ENCODE measurements at places on chromosomes 4 and X.

- DNase-seq: no peak
Measured at GRCh38 chr4:124478470-124478869, 234.1 kb downstream of the ANKRD50 start.

DNA sequence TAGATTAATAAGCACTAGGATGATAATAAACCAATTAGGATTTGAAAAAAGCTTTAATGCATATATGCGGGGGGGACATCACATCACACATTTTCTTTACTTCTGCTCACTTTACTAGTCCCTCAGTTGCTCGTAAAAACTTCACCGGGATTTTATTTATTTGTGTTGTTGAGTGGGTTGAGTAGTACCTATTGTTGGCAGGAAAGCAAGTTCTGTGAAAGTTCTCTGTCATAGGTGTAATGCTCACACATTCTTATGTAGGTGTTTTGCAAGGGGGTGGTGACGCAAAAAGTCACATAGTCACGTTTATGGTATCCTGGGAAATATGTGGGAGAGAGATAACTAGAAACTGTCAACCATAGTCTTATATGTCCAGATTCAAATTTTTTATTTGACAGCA lies 65.3 kb downstream of the PDLIM5 start:
- no peak for DNase-seq

GRCh38 chr4:20249333-20249732 lies 2.4 kb upstream of the SLIT2 start:
- DNase-seq: no peak

DNA sequence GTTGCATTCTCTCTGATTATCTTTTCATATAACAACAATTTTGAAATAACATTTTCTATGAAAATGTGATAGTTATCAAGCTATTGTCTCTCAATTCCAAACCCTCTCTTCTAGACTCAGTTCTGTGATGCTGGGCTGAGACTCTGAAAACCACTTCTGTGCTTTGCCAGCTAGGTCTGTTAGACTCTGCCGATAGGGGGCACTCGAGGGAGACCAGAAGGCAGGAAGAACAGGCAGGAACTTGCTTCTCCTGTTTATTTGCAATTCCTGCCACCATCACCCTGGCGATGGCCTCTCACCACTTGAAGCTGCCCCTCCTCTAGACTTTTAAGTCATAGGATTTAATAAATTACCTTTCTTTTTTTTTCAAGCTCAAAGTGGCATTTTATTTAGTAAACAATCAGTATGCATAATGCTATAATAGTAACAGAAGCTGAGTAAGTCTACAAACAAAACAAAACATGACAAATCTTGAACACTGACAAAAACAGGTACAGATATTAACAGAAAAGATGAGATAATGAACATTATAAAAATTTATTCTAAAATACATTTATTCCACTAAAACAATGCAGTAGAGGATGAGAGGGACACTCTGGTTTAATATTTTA lies 49.7 kb downstream of the RASL11B start:
- DNase-seq: peak; percentile 85

DNA sequence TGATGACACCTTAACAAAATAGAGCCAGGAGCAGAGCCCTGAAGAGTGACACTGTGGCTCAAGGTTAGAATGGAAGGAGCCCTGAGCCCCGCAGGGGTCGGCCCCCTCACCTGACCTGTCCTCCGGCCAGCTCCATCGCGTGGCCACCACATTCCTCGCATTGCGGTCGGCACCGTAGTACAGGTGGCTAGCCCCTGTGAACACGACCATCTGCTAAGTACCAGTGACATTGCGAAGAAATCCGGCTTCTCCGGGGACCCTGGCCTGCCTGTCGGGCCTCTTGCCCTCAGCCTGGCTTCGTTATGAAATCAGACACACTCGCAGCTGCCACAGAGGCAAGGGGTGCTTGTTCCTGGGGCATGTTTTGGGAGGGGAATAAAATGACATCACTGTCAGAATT lies 179.0 kb downstream of the AFAP1 start:
- no peak for DNase-seq

DNA sequence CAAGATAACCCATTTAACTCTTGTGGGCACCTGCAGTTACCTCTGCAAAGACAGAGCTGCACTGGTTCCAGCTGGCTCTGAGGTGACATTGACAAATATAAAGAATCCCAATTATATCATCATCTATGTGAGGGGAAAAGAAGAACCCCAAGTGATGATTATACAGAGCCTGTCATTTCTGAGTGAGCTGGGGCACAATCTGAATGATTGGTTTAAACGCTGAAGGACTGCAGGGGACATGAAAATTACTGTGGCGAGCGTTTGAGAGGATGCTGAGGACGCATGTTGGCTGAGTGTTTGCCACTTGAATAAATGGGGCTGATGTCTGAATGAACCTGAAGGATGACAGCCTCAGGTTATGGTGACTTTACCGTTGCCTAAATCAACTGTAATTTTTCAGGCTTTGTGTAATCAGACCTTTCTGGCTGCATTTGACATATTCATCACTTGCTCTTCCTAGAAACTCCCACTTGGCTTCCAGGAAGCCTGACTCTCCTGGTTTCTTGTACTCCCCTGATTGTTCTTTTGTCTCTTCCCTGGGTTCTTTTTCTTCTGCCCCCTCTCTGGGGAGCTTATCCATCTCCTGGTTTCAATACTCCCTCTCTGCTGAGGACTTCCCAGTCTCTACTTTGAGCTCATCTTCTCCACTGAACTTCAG lies 4.1 kb upstream of the HSD17B10 start:
- no peak for DNase-seq

DNA sequence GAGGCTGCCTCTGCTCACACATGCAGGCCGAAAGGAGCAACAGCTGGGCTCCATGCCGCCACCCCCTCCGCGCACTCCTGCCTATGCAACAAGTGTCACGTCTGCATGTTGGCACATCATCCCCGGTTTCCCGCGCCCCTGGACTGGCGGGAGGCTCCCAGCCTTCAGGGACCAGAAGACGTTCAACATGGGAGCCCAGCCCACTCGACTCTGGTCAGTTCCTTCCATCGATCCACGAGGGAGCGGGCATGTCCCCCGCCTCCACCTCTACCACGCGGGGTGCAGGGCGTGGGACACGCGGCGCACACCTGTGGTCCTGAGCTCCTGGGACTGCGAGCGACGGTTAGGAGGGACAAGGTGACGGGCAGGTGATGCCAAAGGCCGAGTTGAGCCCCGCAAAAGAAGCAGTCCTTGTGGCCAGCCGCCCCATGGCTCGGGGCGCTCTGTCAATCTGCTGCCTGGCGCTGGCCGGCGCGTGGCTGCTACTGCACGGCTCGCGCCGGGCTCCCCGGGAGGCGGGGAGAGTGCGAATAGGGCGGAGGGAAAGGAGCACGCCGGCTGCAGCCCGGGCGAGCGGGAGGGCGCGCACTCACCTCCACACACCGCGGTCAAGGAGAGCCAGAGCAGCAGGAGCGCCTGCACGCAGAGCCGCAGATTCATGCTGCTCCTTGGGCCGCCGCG lies 645 bp downstream of the APLN start:
- peak; percentile 66 for DNase-seq

DNA sequence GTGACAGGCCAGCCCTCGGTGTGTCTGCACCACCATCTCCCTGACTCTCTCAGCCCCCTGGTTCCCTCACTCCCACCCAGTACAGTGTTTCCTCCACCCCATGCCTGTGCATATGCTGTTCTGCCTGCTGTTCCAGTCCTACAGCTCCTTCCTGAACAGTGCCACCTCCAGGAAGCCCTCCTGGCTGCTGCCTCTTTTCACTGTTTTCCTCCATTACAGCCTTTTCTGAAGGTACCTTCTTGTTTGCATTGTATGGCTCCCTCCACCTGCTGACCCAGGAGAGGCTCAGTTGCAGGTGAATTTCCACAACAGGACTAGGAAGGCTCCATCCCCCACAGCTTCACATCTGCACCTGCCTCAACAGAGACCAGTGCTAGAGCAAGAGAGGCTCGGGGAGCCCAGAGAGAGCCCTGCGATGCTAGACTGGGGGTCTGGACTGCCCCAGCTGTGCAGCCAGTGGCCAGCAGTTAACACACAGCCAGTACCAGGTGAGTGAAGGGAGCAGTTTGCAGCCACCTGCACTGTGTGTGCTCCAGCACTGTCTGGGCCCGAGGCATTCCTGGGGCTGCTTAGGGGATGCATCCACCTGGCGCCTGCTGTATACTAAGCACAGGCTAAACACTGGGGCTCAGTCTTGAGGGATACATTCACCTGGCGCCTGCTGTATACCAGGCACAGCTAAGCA lies 92.0 kb downstream of the ADRA2C start:
- no peak for DNase-seq

DNA sequence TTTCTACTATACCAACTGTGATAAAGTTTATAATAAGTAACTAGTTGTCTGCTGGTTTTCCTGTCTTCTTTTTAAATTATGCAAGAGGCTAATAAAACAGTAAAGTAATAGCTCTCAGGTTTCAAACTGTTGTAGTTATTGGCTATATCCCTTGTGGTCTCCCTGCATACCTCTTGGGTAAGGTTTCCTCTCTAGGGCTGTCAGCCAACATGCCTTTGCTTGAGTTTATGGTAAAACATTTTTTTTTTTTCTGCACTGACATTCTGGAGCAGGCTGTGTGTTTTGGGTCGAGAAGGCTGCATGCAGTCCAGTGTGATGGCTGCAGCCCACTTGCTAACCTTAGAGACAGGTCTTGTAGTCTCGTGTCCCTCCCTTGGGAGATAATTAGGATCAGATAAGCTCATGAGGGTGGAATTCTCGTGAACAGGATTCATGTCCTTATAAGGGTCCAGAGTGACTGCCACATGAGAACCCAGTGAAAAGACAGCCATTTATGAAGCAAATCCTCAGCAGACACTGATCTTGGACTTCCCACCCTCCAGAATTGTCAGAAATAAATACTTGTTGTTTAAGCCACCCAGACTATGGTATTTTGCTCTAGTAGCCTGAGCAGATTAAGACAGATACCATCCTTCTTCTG lies 831.2 kb downstream of the CCSER1 start:
- DNase-seq: no peak

DNA sequence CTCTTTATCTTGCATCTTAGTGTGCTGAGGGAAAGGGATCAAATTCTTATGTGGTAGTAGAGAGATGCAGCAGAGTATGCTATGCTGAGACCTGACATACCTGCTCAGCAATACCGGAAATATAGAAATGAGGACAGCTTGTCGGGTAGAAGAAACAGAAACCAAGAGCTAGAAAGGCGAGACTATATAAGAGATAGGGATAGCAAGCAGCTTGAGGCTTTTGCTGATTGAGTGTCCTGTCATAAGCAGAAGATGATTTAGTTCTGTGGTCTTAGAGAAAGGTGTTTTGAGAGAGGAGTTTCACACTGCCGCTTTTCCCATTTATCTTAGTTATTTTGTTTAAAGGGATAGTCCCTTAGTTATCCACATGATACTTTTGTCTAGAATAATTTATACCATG lies 31.7 kb downstream of the USP9X start:
- no peak for DNase-seq

GRCh38 chrX:105460376-105460775 lies 239.9 kb upstream of the TEX13A start:
- no peak for DNase-seq

GRCh38 chrX:139801397-139801813 lies 93.4 kb upstream of the MCF2 start:
- no peak for DNase-seq

GRCh38 chr4:105588252-105588651 lies 35.8 kb downstream of the ARHGEF38 start:
- DNase-seq: no peak

DNA sequence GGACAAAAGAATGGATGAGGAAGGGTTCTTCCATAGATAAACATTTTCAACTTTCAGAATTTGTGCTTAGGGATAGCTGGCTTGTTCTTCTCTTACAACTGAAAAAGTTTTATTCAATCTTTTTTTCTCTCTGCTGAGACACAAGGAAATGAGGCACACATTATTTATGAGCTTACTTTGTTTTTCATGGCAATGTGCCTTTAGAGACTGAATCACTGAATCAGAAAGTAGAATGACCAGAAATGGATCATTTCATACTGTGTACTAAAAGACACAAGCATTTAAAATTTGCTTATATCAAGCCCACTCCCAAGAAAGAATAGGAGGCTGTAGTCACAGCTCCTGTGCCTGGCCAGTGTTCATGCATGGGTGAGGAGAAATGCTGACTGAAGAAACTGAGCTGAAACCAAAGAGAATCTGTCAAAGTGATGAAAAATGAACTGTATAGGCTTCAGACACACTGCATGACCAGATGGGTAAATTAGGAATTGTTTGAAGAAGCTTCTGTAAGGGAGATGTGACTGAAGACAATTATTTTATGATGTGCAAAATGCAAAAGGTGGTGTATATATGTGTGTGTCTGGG lies 413.8 kb downstream of the RAPGEF2 start:
- no peak for DNase-seq

- no peak for DNase-seq
Measured at GRCh38 chr4:1567519-1567807, 116.7 kb downstream of the FAM53A start.

DNA sequence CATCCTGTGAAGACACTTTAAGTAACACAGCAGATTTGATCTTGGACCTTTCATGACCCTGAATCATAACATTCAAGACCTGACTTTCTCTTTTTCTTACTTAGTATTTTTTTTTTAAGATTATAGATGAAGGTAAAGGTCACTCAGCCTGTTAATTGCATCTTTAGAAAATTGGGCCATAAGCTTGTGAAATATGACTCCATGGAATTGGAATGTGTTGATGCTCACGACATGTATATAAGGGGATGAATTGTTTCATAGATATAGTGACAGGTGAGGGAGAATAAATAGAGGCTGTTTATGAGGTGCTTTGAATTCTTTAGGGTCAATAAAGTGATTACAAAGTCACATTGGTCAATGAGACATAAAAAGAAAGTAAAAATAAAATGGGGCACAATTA lies 27.7 kb upstream of the HS3ST1 start:
- no peak for DNase-seq

GRCh38 chr4:59553063-59553720 lies 1646.9 kb upstream of the ADGRL3 start:
- DNase-seq: no peak

- DNase-seq: no peak
Measured at GRCh38 chr4:186514271-186514950, 41.0 kb downstream of the MTNR1A start.

DNA sequence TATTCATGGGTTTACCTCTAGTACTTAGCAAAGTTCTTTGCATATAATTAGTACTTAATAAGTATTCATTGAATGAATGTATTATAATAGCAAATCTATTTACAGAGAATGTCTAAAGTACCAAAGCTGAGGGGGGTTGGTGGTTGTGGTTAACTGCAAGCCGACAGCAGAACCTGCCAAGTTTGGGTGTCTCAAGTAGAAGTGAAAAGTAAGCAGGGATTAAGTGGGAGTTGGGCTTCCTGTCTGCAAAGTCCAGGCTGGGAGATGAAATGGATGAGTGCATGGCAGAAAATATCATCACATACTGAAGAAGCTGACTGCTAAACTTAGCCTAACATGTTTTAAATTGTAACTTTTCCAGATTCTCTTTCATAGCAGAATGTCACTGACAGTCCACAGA lies 169.6 kb downstream of the CAMK2D start:
- no peak for DNase-seq

GRCh38 chrX:14546190-14546589 lies 16.9 kb downstream of the GLRA2 start:
- no peak for DNase-seq

DNA sequence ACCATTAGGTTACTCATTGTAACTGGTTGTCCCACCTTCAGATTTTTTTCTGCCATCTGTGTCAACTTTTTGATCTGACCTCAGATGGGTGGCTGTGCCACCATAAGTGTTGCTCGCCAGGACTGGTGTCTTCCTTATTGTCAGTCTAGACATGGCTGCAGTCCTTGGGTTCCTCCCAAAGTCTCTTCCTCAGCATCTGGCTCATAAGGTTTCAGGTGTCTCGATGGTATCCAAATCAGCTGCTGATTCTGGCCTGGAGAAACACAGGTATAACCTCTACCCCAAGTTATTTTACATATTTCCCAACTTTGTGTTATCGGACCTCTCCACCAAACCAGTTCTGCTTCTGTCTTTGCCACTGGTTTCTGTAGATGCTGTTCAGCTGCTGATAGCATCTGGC lies 158.5 kb downstream of the ZNF518B start:
- no peak for DNase-seq
